ENCODE measurements at places on chromosomes 11 and 22.

DNA sequence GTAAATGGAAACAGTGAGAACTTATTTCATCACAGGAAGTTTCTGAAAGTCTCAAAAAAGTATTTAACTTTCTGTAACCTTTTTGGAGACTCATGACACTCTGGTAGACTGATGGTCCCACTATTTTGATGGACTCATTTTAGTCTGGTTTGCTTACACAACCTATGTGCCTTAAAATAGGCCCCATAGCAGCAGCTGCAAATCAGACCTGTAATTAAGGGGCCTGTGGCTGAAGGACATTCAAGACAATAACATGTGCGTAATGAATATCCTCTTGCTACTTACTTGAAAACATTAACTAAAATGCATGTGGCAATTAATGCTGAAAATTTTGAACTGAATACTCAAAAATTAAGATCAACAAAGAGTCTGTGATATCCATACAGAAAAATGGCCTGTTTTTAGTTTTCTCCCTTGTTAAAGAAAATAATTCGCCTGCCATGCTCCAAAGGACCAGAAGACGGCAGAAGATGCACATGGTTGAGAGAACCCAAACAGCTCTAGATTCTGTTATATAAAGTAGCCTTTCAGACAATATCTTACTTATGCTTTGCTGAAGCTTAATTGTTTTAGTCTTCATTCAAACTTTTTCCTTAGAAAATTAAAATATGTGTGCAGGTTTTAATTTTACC lies 568.5 kb downstream of the KCNA4 start:
- DNase-seq: no peak

GRCh38 chr11:59180907-59181306 lies 9.0 kb downstream of the DTX4 start:
- no peak for DNase-seq

GRCh38 chr11:62888406-62888805 lies 7.7 kb downstream of the SLC3A2 start:
- no peak for DNase-seq

GRCh38 chr22:46058591-46059519 lies 81.9 kb upstream of the WNT7B start:
- no peak for DNase-seq

DNA sequence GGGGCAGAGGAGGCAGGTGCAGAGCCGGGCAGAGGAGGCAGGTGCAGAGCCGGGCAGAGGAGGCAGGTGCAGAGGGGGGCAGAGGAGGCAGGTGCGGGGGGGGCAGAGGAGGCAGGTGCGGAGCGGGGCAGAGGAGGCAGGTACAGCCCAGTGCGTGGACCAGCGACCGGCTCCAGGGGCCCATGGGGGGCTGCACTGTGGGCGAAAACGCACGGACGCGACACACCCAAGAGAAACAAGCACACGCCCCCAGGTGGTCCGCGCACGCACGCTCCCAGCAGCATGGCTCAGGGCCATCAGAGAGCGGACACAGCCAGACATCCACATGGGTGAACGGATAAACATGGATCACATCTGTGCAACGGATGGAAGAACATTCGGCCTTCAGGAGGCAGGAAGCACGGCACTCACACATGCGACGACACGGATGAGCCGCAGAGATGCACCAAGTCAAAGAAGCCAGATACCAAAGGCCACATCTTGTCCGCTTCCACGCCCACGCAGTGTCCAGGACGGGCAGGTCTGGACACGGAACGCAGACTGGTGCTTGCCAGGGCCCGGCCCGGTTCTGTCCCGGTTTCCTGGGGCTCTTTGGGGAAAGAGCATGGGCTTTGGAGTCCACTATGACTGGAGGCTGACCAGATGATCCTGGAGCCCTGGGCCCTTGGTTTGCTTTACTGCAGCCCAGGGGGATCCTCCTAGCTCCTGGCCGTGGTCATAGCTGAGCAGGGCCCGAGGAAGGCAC lies 21.8 kb downstream of the OSBPL5 start:
- no peak for DNase-seq

DNA sequence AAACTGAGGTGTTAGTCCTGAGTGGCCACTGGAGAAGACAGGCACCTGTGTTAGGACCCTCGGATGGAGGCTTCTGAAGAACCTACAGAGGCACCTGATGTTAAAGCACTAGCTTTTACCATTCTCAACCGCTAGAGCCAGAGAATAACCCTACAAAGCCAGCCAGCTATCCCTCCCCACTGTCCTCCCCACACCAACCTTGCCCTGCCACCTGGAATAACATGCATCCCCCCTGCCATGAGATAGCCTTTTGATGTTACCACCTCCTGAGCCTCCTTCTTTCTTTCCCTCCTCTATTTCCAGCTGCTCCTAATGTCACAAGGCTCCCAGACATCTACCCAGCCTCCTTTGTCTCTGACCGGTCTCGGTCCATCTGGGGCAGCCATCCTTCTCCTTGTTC lies 28.1 kb downstream of the COMMD9 start:
- DNase-seq: no peak

DNA sequence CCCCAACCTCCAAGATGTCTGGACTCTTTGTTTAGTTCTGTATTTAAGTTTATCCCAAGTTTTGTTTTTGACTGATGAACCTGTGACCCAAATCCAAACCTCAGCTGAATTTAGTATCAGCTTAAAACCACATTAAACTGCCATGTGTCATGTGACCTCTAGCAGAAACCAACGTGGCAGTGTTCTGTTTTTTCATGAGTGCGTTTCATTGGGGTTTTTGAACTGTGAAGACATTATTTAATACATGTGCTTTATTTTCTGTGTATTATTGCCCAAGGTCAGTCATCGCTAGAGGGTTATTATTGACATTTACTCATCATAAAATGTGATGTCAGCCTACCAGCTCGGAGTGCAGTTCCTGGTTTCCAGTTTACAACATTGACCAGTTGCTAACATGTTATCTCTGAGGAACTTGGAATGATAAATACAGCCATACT lies 1.8 kb downstream of the TLCD5 start:
- DNase-seq: no peak

- DNase-seq: no peak
Measured at GRCh38 chr11:64969209-64969608, 2.7 kb downstream of the MAJIN start.

DNA sequence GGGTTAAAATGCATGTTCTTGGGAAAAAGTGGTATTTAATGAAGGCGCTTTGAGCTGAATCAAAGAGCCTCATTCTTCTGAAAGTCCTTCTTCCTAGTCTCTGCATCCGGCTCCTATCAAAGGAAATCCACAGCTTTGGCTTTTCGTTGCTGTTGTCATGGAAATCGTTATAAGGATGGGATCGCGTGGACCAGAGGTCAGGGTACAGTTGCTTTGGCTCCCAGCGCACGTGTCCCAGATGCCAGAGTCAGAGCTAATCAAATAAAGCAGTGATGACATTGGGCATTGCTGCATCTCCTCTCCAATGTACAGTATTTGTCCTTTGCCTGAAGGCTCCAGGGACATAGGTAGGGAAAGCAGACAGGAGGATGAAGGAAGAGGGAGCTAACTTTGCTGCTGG lies 181.9 kb downstream of the MYO18B start:
- DNase-seq: no peak

DNA sequence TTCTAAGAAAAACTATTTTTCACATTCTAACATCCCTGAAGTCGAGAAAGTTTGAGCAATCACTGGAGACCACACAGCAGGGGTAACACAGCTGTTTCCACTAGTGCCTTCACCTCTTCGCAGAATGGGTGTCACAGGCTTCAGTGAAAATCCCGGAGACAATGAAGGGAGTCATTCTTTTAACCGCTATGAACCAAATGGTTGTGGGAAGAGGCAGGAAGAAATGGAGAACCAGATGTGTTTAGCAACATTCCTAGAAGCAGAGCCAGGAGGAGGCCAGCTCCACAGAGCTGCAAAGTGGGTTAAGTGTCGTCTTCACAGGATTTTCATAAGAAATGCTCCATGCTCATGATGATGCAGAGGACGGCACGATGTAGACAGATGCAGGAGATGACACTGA lies 221.1 kb downstream of the LARGE1 start:
- DNase-seq: no peak

GRCh38 chr11:77136074-77136473 lies 8.0 kb downstream of the MYO7A start:
- no peak for DNase-seq

- DNase-seq: peak; percentile 33
Measured at GRCh38 chr11:122229481-122230384, 113.7 kb upstream of the BLID start.

DNA sequence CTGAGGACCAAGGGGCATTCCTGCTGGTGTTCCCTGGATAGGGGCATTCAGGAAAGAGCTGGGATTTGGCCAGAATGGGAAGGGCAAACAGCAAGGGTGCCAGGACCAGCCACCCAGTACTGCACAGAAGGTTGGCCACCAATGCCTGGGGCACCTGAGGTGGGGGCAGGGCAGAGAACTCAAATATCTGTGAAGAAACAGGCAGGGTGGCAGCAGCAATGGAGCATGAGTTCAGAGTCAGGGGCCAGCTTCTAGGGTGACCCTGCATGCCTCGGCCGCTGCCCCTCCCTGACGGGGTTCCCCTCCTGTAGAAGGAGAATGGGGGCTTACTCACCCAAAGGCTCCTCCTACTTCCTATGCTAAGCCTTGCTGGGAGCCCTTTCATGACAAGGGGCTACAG lies 79.3 kb upstream of the SHANK2 start:
- DNase-seq: no peak

- no peak for DNase-seq
Measured at GRCh38 chr22:42786606-42787356, 66.1 kb upstream of the A4GALT start.

GRCh38 chr22:39617342-39617741 lies 46.8 kb downstream of the CACNA1I start:
- DNase-seq: no peak

Measured in iPS DF 6.9 (cell line).